ENCODE measurements at places on chromosomes 3 and 15. TPM values are rescaled to one million over a fixed set of nuclear protein-coding genes. Genes with fewer than 3 reads are reported as not detected.
A peak's percentile ranks its signal among the peaks of the same experiment; 100 is the strongest.

- no peak for DNase-seq
Observed at GRCh38 chr3:46215810-46216414, 7.8 kb upstream of the CCR1 start.

DNA sequence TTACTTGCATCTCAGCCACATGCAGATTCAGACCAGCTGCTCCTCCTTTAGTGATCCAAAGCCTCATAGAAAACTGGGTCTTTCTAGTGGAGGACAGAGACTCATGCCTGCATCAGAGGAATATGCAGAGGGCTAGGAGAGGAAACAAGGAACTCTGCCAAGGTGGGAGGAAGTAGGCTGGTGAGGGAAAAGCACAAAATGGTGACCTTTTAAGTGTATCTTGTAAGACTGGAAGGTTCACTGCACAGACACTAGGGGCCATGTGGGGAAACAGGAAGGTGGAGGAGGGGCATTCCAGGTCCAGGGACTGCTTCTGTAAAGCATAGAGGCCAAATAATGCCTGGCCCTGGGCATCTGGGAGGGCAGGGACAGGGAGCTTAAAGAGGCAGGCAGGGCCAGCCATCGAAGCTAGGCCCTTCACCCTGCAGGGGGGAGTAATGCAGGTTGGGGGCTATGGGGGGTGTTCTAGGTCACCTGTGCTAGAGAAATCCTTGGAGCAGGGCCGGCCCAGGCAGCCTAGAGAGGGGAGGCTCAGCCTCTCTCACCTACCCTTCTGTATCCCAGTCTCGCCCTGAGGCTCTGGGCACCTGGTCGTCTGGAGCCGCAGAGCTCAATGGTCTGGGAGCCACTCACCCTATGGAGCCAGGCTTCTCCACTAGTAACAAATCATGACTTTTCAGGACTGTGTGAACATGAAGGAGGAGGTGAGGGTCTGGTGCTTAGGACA lies 117.7 kb downstream of the DNAJB8 start:
- no peak for DNase-seq

DNA sequence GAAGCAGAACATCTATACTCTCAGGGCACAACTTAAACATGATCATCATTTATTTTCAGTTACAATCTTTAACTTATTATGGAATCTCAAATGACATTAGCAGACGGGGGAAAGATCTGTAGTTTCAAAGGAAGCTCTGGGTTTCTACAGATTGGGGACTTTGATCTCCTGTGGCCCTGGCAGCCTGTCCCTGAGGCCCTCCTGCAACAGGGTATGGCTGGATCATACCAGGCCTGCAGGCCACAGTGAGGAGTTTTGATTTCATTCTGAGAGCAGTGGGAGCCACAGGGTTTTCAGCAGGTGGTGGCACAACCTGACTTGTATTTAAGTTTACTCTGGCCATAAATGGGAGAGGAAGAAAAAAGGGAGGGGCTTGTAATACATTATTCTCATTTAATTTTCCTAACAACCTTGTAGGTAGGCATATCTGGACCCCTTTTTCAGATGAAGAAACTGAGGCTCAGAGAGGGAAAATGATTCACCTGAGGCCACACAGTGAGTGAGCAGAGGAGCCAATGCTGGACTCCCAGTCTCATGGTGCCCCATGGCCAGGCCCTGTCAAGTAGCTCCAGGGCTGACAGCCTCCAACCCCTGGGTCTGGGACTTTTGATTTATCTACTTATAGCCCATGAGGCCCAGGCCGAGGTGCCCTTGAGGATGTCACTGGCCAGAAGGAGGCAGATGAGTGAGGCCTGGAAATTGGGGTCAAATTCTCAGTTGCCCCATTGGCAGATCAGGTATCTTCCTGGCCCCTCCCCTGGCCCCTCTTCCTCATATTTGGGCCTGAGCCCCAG lies 71.0 kb downstream of the ATP2B2 start:
- DNase-seq = no peak

DNA sequence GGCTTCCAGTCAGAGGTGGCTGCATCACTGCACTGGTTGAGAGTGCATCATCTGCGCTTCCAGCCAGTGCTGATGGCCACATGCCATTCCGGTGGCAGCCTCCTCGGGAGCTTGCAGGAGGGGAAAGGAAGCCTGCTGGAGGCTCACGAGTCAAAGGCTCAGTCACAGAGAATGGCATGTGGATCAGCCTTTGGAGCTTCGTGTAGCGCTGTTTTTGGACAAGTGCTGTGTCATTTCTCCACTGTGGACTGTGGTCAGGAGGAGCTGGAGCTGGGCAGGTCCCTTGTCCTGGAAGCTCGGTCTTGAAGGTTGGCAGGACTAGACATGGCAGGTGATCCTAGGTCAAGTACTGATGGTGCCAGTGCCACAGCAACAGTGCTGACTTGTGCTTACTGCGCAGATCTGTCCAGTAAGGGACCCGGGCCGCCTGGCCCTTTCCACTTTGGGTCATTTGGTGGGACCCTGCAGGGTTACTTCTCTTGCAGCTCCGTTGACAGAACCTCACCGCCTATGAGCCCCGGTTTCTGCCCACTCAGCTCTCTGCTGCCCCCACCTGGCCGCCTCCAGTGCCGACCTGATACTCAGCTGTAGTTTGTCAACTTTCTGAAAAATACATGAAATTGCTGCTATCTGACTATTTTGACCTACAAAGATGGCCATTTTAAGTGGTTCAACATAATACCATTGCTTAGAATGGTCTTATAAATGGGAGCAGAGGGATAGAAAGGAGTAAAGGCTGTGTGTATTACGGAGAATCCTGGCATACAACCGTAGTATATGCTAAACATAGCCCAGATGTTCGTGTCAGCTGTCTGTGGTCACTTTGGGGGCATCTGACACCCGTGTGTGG lies 27.6 kb upstream of the TRPM1 start:
- DNase-seq = peak; percentile 73

The WNT5A gene
- 15.7 TPM for total RNA-seq

- DNase-seq = no peak
Observed at GRCh38 chr3:133293397-133294110, 106.3 kb upstream of the BFSP2 start.

Data from A673 (cell line).